ENCODE measurements at places on chromosomes 11 and 22.
A peak's percentile ranks its signal among the peaks of the same experiment; 100 is the strongest.

- DNase-seq = no peak
Measured at GRCh38 chr11:33924341-33924740, 32.5 kb upstream of the LMO2 start.

- no peak for DNase-seq
Measured at GRCh38 chr11:113773092-113773415, 438 bp downstream of the ZW10 start.

- no peak for DNase-seq
Measured at GRCh38 chr22:39418696-39419095, 19.1 kb downstream of the TAB1 start.

DNA sequence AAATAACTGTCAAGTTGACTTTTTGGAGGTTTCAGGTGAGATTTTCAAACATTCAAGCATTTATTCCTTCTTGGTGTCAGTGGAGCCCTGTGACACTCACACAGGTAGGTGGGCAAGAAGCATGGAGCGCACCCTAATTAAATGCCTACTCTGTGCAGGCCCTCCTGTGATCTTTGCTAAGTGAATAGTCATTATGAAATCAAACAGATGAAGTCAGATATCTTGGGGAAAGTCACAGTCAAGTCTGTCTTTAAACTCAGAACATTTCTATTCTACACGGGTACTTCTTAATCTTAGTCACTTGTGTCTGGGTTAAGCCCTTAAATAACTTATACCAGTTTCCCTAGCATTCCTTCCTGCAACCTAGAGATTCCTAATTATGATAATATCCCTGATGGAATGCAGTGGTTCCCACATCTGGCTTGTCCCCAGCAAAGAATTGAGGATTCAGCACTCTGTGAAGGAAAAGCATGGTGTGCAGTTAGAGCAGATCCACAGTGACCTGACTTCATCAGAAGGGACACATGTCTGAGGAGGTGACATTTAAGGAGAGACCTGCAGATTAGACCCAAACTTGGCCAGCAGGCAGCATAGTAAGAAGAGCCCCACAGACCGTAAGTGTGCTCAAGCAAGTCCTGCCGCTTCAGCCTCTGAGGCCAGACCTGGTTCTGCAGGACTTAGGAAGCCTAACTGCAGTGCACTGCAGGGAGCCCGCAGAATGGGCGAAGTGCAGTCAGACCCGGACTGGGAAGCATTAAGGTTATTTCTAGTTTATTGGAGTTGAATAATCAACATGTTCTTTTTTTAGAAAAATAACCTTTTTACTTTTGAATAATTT lies 85.3 kb upstream of the GAL start:
- peak; percentile 17 for DNase-seq

- no peak for DNase-seq
Measured at GRCh38 chr22:37610480-37611129, 2.0 kb downstream of the GGA1 start.

GRCh38 chr22:19763458-19764298 lies 3.1 kb downstream of the TBX1 start:
- DNase-seq = no peak

- DNase-seq = no peak
Measured at GRCh38 chr22:35443338-35443737, 43.4 kb downstream of the MCM5 start.

- DNase-seq = no peak
Measured at GRCh38 chr11:46387919-46388618, 3.5 kb downstream of the CHRM4 start.

DNA sequence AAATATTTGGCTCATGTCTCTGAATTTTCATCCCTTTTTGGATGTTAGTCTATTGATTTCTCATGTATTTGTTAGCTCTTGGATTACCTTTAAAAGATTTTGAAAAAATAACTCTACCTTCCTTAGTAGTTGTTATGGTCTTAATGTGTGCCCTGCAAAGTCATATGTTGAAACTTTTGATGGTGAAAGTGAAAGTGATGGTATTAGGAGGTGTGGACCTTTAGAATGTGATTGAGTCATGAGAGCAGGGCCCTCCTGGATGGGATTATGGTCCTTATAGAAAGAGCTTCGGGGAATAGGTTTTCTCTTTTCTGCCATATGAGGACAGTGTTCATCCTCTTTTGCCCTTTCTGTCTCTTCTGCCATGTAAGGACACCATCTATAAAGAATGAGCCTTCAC lies 33.6 kb upstream of the MPPED2 start:
- no peak for DNase-seq

DNA sequence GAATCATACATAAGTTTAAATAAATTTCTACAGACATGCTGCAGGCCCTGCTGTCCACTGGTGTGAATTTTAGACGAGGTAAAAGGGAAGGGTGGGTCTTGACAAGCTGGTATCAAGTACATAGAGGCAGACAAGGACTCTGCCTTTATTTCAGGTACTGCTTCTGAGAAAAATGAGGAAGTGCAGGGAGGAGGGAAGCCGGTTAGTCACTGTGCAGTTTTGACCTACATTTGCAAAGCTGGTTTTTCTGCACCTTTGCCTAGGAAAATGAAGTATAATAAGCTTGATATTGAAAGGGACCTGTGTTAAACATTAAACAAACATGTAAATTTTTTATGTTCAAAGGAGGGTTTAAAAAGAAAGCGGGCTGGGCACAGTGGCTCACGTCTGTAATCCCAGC lies 24.6 kb downstream of the TMEM45B start:
- no peak for DNase-seq

- no peak for DNase-seq
Measured at GRCh38 chr22:48799227-48799970, 1028.3 kb downstream of the BRD1 start.

GRCh38 chr11:94638902-94639373 lies 71.8 kb downstream of the PIWIL4 start:
- DNase-seq = no peak

- peak; percentile 6 for DNase-seq
Measured at GRCh38 chr11:33575311-33575710, 125.3 kb downstream of the C11orf91 start.

- DNase-seq = no peak
Measured at GRCh38 chr11:133581091-133581490, 48.8 kb upstream of the OPCML start.

DNA sequence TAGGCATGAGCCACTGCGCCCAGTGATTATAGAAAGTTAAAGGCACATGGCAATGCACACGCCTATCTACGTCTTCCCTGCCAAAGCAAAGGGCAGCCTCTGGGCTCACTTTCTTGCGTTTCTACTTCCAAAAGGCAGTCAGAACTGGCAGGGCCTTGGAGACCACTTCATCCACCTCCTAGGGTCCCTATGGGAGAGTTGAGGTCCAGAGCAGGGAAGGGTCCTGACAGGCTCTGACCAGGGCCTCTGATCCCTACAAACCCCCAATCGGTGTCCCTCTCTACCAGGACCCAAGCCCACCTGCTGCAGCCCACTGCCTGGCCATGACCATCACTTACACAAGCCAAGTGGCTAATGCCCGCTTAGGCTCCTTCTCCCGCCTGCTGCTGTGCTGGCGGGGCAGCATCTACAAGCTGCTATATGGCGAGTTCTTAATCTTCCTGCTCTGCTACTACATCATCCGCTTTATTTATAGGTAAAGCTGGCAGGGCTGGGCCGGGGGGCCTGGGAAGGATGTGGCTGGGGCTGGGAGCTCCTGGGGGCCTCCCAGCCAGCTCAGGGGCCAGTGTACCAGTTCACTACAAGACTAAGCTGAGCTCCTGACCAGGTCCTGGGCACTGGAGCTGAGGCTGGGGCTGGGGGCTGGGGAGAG lies 1.5 kb downstream of the BEST1 start:
- no peak for DNase-seq

DNA sequence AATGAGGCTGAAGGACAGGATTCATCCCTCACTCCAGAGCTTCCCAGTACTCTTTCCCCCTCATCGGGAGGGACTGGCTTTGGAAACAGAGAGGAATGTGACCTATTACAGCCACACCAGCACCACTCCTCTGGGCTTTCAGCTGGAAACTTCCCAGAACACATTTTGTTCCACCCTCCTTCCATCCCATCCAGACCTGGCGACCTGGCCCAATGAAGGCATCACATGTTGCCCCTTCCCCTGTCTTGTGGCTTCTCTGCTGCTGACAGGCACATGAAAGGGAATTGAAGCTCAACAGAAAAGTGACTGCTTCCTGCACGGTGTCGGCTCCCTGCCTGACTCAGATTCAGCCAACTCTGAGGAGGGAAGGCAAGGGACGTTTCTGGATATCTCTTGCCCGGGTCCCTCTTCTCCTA lies 19.1 kb downstream of the IRAG1 start:
- DNase-seq = no peak

DNA sequence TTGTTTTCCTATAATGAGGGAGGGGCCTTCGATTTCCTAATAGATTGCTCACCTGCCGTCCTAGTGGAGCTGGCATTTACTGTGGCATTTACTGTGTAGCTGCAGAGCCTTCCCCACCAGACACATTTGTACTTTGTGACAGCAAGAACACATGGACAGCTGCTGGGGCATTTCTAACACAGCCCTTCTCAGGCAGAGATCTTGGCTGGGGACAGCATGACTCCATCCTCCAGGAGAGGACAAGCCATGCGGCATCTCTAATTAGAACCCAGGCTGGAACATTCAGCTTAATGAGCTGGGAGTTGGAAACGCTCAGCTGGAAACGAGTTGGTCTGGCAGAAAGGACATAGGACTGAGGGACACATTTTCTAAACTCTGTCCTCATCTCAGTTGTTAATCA lies 887.5 kb downstream of the NTM start:
- DNase-seq = no peak

- peak; percentile 94 for DNase-seq
Measured at GRCh38 chr11:128302425-128303186, 284.8 kb downstream of the ETS1 start.

DNA sequence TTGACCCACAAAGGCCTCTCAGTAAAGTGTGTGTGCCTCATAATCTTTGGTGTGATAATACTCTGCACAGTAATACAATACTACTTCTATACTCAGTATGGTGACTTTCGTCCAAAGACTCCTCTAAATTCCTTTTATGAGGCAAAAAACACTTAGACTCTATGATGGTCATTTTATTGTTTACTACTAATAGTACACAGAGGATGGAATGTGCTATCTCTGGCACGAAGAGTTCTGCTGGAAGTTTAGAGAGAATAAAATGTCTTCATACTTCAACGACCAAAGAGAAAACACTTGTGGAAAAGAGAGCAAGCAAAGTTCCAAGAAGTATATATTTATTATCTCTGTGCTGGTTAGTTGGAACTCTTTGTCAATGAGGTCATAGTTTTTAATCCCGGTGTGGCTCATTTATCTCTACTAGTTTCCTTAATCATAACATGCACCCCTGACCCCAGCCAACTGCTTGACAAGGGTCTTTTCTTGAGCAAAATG lies 7.5 kb upstream of the CSTF3 start:
- DNase-seq = no peak

- DNase-seq = no peak
Measured at GRCh38 chr22:31764785-31765184, 11.0 kb downstream of the DEPDC5 start.

DNA sequence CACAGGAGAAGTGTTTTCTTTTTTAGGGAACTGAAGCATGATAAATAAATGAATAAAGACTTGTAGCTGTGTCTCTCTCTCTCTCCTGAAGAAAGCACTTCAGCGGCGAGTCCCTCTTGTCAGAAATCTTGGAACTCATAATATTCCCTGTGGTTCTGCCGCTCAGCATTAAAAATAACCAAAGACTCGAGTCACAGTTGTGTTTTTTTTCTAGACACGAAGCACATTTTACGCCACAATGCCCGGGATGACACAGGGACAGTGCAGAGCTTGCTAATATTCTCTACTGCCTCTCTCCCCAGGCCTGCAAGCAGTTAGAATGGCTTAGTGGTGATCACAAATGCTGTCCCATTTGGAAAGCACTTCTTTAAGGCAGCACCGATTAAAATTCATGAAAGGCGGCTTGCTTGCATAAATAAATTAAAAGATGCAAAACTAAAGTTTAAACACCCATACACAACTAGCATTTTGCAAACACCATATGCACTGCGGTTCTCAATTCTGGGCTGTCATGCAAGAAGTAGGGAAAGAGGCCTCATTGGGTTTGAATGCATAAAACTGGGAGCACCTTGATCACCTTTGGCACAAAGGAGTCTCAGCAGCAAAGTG lies 597.4 kb downstream of the SOX6 start:
- no peak for DNase-seq

GRCh38 chr11:65492637-65493366 lies 6.0 kb upstream of the MALAT1 start:
- DNase-seq = peak; percentile 46

GRCh38 chr11:110805756-110806155 lies 93.5 kb upstream of the ARHGAP20 start:
- DNase-seq = no peak

- no peak for DNase-seq
Measured at GRCh38 chr22:26399289-26399688, 29.8 kb upstream of the ASPHD2 start.

DNA sequence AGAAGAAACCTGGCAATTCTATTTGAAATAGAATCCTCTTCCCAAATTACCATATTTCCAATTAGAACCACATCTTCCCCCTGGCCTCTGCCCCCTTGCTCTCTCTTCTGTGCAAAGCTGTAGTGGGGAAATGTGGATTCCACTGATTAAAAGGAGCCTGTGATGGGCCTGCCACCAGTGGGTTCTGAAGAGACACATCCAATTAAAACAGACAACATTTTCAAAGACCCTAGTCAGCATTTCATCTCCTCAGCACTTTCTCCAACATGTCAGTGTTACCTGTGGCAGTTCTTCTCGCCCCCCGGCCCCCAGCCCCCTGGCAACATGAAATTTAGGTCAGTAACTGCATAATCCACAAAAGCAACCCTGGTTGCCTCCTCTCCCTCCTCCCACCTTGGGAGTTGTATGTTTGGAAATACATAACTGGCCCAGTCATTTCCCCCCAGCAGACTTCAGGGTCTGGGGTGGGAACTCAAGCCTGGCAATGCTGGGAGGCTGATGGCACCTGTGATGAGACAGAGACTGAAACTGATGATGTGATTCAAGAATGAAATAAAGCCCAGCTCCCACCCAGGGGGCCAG lies 99.9 kb upstream of the AMOTL1 start:
- no peak for DNase-seq

DNA sequence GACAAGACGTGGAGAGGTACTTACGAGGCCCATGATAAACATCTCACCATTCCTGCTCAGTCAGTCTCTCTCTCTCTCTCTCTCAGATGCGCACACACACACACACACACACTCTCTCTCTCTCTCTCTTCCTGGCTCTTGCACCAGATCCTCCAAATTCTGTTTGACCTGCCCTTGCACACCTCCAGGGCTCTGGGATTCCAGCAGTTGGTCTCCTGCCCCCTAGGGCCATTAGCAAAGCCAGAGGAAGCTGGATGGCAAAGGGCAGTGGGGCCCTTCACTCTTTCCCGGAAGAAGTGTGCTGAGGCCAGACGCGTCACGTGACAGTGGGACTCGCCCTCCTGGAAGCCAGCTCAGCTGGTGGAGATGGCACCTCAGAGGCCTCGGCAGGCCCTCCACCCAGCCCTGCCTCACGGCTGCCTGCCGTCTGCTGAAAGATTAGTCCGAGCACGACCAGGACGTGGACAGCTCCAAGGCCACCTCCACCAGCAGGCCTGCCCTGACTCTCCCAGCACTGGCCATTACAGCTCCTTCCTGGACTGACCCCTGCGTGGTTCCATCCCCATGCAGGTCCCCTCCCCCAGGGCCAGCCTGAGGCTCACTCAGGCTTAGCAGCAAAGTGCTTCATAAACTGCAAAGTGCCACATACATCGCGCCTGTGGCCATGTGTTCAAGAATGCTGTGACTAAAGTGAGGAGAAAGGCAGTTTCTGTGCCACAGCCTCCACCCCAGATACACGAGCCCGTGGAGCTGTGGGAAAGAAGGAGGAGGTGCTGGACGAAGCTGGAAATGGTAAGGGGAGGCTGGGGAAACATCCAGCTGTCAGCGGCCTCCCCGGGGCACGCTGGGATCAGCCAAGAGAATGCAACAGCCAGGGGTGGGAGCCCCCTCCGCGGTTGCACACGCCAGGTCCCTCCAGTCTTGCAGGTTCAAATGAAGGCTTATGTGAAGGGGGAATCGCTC lies 3.7 kb downstream of the PDGFB start:
- peak; percentile 44 for DNase-seq
